ENCODE measurements at places on chromosomes 1 and 21. TPM values are rescaled to one million over a fixed set of nuclear protein-coding genes. Genes with fewer than 3 reads are reported as not detected.

Gene ORC1
- 0.94 TPM for total RNA-seq

Gene MINDY1
- 10.5 TPM for total RNA-seq

Gene ATG4C
- total RNA-seq: 35.7 TPM

Gene ASCL5
- total RNA-seq: 0.16 TPM

Gene PBX1
- 169 TPM for total RNA-seq

Gene KCNAB2
- 5.1 TPM for total RNA-seq

Gene CHIA
- total RNA-seq: not detected

Gene LIN28A
- total RNA-seq: not detected

Gene RHOU
- 39.6 TPM for total RNA-seq

Gene CCDC27
- total RNA-seq: not detected

Gene DMRTA2
- 5.8 TPM for total RNA-seq

All from occipital lobe (tissue), 3 donors.